HFF-Myc (cell line): ENCODE measurements at places on chromosomes 7 and 10.

- DNase-seq: no peak
Measured at GRCh38 chr7:22220941-22221340, 136.0 kb downstream of the RAPGEF5 start.

DNA sequence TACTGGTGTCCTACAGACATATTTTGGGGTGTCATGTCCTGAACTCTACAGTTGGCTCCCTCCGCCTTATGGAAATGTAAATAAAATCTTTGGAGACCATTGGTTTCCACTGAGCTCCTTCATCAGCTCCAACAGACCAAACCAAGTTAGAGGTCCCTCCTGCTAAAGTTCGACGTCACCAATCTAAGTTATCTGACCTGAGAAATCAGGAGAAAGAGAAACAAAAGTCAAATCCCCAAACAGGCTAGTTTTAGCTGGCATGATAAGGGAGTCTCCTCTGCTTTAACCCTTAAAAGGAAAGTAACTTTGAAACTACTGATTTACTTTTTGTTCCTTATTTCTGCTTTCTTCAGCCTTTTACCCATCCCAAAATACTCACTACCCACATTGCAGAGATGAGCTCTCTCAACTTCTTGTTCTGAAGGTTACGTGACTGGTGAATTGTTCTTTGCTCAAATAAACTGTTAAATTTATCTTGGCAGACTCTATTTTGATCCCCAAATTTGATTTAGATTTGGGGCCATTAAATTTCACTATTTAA is 39.9 kb downstream of the AVL9 start:
- DNase-seq: no peak

DNA sequence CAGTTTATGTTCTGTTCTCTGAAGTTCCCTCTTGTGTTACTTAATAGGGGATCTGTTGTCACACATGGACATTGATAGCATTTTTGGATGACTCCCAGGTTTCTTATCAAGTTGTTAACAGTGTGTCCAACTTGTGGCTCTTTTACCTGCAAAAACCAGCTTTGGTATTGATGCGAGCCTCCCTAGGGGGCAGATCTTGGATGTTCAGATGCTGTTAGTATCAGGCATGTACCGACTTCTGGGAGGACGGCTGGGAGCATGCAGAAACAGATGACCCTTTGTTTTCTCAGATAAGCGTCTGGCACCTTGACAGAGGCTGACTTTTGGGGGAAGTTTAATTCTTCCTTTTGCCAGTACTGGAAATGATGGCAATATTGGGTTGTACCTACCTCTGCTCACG is 2.2 kb downstream of the PLPP4 start:
- no peak for DNase-seq

GRCh38 chr10:1464881-1465417 is 272.4 kb downstream of the ADARB2 start:
- DNase-seq: no peak

GRCh38 chr7:144588559-144589051 is 185.1 kb upstream of the NOBOX start:
- DNase-seq: no peak

- no peak for DNase-seq
Measured at GRCh38 chr7:1050956-1051690, 6.8 kb downstream of the GPR146 start.

- no peak for DNase-seq
Measured at GRCh38 chr10:28296023-28296422, 6.8 kb downstream of the MPP7 start.

DNA sequence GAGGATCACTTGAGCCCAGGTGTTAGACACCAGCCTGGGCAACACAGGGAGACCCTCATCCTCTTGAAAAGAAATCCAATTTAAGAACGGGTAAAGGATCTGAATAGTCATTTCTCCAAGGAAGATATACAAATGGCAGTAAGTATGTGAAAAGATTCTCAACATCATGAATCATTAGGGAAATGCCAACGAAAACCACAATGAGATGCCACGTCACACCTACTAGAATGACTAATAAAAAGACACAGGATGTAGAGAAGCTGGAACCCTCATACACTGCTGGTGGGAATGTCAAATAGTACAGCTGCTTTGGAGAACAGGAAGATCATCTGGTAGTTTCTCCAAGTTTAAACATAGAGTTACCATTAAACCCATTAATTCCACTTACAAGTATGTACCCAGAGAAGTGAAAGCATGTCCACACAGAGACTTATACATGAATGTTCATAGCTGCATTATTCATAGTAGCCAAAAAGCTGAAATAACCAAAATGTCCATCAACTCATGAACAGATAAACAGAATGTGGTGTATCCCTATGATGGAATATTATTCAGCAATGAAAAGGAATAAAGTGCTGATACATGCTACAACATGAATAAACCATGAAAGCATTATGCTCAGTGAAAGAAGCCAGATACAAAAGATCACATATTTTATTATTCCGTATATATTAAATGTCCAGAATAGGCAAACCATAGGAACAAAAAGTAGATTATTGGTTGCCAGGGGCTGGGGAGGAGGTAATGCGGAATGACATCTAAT is 13.1 kb upstream of the ZMIZ2 start:
- DNase-seq: peak; percentile 96

GRCh38 chr10:21978191-21978862 is 25.2 kb downstream of the DNAJC1 start:
- no peak for DNase-seq

- DNase-seq: no peak
Measured at GRCh38 chr7:37703361-37703760, 19.8 kb downstream of the GPR141 start.

DNA sequence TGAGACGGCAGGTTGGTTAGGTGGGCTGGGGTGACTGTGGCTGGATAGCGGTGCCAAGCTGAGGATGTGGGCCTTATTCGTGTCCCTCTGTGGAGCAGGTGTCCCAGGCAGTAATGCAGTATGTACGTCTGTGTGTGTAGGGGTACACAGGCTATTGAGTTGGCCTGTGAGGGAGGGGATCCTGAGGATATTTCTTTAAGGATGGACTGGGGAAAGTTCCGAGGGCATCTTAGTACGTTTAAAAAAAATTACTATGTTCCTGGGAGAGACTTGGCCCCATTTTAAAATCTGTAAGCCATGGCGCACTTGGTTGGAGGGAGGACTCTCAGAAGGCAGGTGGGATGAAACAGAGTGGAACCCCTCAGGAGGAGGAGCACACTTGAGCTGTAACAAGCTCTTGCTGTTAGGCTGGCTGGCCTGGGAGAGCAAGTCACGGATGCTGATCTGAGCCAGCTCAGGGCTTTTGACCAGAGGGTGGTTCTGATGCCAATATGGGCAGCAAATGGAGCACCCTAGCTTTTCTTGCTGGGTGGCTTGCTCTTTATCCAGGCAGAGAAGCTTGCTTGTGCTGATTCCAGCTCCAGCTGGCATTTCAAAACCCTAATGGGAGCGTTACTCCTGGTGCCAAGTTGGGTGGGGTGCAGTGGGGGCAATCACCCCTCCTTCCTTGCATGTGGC is 765 bp downstream of the WBP1L start:
- DNase-seq: no peak

GRCh38 chr7:144723301-144723700 is 112.6 kb downstream of the TPK1 start:
- no peak for DNase-seq

DNA sequence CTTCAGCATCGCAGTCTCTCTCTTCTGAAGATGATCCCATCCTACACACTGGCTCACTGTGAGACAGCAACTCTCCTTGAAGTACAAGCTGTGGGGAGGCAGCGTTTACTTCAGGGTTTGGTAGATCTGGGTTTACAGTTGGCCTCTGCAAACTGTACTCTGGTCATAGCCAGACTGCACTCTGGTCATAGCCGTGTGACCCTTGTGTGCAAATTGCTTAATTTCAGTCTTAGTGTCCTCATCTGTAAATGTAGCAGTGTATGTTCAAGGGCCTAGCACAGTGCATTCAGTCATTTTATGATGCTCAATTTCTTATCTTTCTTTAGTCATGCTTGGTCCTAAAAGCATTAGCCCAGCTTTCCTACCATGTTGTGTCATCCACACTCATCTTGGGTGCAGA is 188.2 kb downstream of the LRMDA start:
- DNase-seq: no peak

- no peak for DNase-seq
Measured at GRCh38 chr7:103577059-103577458, 131.1 kb upstream of the SLC26A5 start.

GRCh38 chr7:7672545-7673239 is 32.1 kb downstream of the UMAD1 start:
- DNase-seq: no peak

DNA sequence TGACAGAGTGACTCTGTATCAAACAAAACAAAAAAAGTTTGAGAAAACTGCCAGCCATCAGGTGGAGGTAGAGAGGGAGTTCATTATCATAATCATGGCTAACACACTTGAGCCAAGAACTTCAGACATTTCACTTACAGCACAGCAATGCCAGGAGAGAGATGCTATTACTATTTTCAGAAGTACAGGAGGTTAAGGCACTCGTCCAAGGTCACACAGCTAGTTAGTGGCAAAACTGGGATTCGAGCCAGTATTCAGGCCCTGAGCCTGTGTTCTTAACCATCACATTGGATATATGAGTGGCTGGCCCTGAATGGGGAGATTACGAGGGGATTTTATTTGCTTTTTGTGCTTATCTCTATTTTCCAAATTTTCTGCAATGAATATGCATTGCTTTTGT is 24.8 kb upstream of the UNC5B start:
- DNase-seq: no peak

DNA sequence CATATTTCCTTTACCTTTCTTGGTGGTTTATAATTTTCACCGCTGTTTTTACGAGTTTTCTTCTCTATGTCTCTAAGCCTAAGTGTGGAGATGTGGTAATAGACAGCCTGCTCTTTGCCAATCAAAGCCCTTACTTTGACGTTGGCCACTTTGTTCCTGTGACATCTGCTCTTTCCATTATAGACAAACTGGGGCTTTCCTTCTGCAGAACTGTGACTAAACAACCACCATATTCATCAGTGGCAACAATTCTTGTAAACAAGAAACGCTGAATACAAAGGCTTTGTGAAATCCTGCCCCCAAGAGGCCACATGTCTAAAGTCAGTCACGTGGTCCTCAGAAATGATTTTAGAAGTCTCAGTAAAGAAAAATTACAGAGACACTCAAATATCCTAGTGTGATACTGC is 59.6 kb upstream of the CAPZA2 start:
- DNase-seq: peak; percentile 61

GRCh38 chr7:1931256-1931950 is 261.3 kb downstream of the ELFN1 start:
- no peak for DNase-seq

DNA sequence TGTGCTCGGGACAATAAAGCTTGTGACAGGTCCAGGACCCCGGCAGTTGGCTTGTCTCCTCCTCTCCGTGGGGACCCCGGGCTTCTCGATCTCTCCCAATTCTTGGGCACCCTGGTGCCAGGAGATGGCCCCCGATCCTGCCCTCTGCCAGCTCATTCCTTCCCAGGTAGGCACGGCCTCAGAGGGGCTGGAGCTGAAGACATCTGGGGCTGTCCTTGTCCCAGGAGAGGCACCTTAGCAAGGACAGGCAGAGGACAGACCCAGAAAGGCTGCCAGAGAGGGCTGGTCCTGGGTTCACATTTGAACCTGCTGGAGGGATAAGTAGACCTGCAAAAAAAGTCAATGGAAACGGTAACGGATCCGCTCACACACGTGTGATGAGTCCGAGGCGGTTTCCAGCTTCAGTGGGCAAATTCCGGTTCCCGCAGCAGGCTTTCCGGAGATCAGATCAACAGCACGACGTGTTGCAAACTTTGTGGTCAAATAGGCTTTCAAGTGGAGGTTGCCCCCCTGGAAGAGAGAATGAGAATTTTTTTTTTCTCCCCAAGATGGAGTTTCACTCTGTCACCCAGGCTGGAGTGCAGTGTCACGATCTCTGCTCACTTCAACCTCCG is 47.7 kb upstream of the GTF2IRD1 start:
- no peak for DNase-seq

DNA sequence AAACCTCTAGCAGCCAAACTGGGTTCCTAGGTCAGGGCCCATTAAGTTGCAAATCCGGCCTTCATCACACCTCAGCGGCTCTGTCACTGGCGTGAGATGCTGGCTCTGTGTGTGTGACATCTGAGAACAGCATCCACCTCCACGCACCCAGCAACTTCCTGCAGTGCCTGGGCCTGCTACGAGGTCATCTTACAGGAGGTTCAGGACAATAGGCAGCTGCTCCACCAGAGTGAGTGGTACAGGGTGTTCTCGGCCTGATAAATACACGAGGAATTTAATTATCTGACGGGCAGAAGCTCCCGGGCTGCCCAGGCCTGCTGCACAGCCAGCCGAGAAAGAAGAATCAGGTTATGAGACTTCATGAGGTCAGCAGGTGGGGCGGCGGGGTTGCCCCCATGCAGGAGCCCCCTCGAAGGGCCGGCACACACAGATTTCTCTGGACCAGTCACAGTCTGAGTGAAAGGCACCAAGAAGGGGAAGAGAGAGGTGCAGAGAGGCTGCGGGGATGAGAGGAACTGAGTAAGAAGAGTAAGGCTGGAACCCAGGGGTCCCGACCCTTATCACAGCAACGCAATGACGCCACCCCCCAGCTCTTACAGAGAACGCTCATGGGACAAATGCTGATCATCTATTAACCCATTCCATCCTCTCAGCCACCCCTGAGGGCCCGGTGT is 49.3 kb downstream of the CALML3 start:
- no peak for DNase-seq

DNA sequence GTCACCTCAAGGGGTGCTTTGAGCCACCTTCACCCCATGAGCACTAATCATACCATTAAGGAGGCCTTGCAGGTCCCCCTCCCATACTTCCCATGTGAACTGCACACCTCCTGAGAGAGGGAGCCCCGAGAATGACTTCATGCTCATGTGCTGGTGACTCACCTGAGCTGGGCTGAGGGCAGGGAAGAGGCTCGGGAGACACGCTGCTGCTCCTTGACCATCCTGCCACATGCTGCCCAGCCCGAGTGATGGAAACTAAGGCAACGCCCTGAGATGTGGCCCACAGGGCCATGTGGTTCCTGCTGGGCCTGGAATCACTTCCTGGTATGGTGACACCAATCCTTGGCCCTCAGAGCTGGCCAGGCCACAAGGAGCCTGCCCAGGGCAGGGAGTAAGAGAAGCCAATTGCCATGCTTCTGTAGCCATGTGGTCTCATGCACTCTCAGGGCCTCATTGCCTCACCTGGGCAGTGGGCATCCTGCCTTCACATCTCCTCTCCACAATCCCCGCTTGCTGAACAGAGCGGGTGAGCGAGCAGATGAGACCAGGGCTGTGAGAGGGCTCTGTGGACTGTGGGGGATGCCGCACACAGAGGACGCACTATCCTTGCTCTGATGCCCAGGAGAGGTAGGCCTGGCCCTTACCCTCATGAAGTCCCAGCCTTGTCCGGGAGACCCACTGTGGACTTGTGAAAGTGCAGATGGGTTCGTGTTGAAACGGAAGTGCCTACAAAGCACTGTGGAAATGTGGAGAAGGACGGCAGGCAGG is 18.3 kb upstream of the PPIF start:
- DNase-seq: no peak

- no peak for DNase-seq
Measured at GRCh38 chr10:58740620-58741369, 228.1 kb downstream of the BICC1 start.
